ENCODE measurements at places on chromosomes 6 and 20.

- no peak for DNase-seq
These were observed 7.0 kb upstream of the RNF217 start for GRCh38 chr6:124955108-124955856.

GRCh38 chr6:117298941-117299340, 33.6 kb downstream of the VGLL2 start:
- DNase-seq, result no peak

DNA sequence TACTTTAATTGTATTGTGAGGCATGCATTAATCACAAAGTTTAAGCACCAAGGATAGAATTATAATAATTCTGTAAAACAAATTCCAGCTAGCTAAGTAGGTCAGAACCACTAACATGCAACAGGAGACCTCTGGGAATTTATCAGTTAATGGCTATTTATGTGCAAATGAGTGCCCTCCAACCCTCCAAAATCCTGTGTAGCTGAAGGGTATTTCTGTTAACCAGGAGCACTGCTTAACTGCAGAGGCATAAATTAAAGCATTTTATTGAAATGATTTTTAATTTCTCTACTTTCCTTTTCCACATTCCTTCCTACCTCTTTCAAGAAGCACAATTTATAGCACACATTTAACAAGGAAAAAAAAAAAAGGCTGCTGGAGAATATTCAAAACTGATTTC, 77.0 kb downstream of the MMS22L start:
- DNase-seq, result no peak

GRCh38 chr6:121522771-121523386, 87.4 kb downstream of the GJA1 start:
- no peak for DNase-seq

GRCh38 chr6:154649721-154650120, 83.5 kb upstream of the SCAF8 start:
- DNase-seq, result no peak

DNA sequence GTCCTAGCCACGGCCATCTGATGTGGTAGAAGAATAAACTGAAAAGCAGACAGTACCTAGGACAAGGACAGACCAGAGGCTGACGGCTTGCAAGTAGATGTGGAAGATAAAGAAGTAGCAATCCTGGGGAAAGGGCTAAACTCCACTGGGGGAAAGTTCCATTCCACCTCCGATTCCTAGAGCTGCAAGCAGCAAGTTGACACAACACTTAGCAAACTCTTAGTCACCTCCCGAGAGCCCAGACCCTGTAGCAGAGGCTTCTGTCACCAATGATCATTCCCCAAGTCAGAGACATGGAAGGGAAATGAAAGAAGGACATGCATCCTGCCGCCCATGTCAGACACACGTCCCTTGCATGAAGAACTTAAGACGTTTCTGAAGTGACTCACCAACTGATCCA, 99.2 kb upstream of the RPS6KA2 start:
- DNase-seq, result no peak

GRCh38 chr6:27892649-27893058, 19.5 kb downstream of the OR2B2 start:
- DNase-seq, result no peak

GRCh38 chr6:148526145-148526544, 183.5 kb downstream of the SASH1 start:
- DNase-seq, result no peak

GRCh38 chr20:50305636-50306477, 115.2 kb downstream of the CEBPB start:
- no peak for DNase-seq

GRCh38 chr20:39638731-39639130, 676.6 kb downstream of the DHX35 start:
- no peak for DNase-seq

DNA sequence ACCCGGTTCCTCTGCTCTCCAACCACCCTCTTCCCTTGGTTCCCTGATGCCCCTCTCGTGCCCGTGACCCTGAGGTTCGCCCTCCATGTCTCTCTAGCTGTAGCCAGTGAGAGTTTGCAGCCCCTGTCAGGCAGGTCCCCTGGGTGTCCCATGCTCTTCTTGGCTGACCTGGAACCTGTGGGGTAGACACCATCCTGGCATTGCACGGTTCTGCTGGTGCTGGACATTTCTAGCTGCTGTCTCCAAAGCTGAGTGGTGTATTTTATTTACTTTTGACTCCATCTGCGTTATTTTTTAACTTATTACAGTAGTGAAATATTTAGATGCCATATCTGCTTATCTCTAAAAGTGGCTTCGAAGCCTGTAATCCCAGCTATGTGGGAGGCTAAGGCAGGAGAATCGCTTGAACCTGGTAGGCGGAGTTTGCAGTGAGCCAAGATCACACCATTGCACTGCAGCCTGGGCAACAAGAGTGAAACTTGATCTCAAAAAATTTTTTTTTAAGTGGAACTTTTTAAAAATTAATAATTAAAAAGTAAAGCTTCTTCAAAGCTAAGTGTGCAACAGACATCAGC, 12.5 kb downstream of the ENTPD6 start:
- no peak for DNase-seq

DNA sequence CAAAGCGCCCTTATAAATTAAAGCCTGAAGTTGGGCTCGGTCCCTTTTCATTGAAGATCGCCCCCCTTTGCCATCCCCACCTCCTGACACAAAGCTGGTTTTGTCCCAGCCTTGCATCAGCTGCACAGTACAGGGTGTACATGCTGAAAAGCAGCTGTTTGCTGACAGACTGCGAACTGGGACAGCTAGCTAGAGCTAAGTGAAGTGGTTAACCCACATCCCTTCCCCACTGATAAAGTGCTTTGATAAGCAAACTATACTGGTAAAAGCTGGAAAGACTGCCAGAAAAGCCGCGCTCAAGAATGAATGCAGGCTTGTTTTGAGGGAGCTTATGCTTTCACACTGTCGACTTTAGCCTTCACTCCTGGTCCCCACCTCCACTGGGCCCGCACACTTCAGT, 207.3 kb downstream of the GMDS start:
- DNase-seq, result no peak

- DNase-seq, result no peak
These were observed 33.4 kb downstream of the SPDEF start for GRCh38 chr6:34522761-34523160.

GRCh38 chr6:21079468-21080048, 514.0 kb upstream of the SOX4 start:
- DNase-seq, result no peak

DNA sequence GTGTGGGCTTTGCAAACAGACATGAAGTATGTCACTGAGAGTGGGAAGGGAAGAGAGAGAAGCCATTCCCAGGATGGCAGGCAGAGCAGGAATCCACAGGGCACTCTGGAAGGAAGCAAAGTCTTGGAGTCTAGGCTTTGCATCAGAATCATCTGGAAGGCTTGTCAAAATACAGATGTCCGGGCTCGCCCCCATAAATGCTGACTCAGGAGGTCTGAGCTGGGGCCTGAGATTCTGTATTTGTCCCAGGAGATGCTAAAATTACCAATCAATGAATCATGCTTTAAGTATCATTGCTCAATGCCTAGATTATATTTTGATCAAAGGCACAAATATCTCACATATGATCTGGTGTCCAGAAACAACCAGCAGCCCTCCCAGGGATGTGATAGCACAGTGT, 46.3 kb upstream of the PTPRT start:
- DNase-seq, result no peak

DNA sequence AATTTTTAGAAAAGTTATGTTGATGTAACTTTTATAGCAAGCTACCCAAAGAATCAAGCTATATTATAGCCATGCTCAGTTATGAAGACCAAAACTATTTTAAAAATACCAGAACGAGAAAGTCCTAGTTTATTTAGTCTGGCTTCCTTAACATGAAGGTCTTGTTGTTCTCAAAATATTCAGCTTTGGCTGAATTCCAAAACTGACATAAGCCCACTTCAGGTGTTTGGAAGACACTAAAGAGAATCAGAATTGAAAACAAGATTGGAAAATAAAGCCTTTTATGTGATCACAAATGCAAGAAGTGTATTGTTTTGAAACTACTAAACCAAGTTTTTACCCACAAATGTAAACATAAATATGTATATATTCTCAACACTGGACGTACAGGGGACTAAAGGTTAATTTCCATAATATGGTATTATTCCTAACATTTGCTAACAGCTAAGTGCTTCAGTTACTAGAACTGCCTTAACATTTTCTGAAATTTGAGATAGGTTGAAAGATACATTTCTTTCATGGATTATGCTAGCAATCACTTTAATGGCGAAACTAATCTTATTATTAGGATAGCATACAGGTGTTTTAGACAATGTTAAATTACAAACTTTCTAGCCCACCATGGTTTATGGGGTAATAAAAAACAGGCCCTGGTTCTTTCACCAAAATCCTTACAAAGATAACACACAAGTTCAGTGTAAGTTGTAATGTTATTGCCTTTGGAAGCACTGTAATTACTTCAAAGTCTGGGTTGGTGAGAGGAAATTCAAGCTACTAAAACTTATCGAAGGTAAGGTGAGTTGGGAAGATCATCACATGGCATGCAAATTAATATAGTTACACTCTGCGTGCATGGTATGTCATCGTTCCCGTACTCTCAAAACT, 1.6 kb downstream of the MAP3K5 start:
- no peak for DNase-seq

DNA sequence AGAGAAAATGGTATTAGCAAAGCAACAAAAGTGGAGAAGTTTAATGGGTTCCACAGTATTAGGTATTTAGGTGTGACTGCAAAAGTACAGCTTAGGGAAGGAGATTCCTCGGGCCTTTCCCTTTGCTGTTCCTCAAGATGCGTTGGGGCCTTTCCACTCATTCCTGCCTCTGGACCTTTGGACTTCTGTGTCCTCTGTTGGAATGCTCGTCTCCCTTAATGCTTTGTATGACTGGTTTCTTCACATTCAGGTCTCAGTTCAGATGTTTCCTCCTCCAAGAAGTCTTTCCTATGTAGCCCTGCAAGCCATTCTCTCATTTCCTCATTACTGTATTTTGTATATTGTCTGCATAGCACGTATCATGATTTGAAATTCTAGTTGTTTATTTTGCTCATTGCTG, 39.6 kb downstream of the CTNNBL1 start:
- DNase-seq, result no peak

- DNase-seq, result no peak
These were observed 625.7 kb downstream of the HTR1B start for GRCh38 chr6:76837564-76837963.

- no peak for DNase-seq
These were observed 396.8 kb downstream of the CDKAL1 start for GRCh38 chr6:20931093-20931492.

GRCh38 chr20:53296025-53296424, 297.6 kb downstream of the ZNF217 start:
- DNase-seq, result no peak

- peak; percentile 43 for DNase-seq
These were observed 735.1 kb upstream of the MARCKS start for GRCh38 chr6:113122060-113122459.

DNA sequence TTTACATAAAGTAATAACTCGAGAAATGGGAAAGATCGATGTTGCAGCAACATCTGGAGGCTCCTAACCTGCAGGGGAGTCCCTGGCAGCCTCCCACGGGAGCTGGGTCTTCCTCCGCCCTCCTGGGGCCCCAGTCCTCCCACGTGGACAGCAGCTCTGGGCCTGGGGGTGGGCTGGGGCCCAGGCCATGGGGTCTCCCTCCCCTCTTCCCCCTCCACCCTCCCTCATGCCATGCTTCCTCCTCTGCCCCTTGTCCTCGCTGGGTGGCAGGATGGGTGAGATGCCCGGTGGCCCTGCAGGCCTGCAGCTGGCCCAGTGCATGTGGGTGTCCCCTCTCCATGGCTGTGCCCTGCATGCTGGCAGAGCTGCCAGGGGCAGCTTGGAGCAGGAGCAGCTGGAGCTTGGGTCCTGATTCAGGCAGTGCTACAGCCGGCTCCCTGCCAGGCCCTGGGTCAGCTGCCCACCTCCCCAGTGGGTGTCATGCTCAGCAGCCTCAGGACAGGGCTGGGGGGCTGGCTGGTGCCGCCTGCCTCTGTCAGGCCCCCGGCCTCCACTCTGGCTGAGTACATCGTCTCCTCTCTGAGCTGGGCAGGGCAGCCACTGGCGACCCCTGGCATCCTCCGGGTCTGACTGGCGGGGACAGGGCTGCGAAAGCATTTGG, 48.9 kb upstream of the BHLHE23 start:
- DNase-seq, result no peak

- DNase-seq, result no peak
These were observed 67.6 kb downstream of the CD2AP start for GRCh38 chr6:47545223-47545622.

DNA sequence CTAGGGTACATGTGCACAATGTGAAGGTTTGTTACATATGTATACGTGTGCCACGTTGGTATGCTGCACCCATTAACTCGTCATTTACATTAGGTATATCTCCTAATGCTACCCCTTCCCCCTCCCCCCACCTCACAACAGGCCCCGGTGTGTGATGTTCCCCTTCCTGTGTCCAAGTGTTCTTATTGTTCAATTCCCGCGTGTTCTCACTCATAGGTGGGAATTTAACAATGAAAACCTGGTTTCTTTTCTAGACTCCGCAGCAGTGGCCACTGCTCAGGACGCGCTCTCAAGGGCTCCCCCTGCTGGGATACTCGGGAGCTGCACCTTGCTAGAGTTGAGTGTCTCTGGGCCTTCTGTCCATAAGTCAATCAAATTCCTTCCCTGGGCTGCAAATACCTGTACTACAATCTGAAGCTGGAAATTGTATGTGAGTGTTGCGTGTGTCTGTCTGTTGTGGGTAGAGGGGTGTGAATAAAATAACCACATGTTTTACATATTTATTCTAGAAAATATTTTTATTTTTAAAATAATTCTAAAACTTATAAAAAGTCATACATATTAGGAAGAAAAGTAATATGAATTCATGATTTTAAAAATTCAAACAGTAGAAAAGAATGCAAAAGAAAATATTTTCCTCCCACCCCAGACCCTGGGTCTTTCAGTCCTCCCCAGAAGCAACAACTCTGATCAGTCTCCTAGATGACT, 8.2 kb upstream of the CEP250 start:
- peak; percentile 74 for DNase-seq

- no peak for DNase-seq
These were observed 4.3 kb downstream of the EEF1A2 start for GRCh38 chr20:63494420-63495166.

GRCh38 chr6:143258945-143259344, 191.6 kb downstream of the ADAT2 start:
- no peak for DNase-seq

GRCh38 chr6:133983099-133983939, 30.3 kb downstream of the TBPL1 start:
- DNase-seq, result no peak

DNA sequence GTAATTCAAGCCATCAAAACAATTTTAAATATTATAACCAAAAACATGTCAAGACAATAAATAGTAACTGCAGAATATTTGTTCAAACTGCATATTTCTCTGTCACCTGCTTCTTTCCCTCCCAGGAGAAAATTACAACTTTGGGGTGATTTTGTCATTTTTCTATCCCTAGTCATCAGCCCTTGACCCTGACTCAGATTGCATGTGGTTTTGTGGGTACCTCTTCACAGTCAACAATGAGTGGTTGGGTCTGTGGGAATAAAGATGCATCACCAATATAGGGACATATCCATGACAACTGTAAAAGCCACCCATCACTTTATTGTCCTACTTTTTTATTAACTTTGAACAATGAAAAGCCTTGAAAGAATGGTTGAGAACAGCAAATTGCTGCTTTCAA, 7.3 kb downstream of the COL10A1 start:
- no peak for DNase-seq
